ENCODE measurements at places on chromosomes 5 and 9.

DNA sequence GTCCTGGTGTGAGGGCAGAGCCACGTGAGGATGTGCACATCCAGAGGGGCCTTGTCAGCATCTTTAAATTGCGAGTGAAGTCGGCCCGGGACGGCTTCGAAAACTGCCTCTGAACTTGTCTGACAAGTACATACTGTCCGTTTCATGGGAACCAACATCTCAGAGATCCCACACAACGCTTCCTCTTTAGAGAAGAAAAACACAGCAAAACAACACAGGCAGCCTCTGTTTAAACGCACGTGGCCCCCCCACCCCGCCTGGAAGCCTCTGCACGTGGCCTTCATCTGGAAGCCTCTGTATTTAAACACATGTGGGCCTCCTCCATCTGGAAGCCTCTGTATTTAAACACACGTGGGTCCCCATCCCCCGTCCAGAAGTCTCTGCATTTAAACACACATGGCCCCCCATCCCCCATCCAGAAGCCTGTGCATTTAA, 29.2 kb downstream of the CEP72 start:
- DNase-seq = no peak

DNA sequence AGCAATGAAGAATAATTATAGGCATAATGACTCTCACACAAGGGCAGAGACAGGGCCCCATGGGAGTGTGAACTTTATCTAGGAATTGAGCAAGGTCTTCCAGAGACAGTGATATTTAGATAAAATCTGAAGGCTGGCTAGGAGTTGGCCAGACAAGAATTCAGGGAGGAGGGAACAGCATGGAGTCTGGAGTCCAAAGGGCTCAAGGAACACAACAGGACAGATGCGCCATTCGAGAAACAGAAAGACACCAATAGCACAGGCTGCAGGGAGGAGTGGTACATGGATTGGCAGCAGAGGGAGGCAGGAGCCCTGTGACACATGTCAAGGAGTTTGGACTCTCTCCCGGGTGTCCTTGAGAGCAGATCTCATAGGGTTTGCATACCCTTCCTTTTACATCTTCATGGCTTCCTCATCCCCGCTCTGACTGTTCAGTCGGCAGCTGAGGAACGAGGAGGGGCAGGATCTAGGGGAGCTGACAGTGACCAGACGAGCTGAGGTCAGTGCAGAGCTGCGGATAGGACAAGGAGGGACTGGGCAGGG, 64.0 kb upstream of the XPA start:
- DNase-seq = no peak

- no peak for DNase-seq
These were observed 120.9 kb upstream of the TARS1 start for GRCh38 chr5:33319841-33320240.

GRCh38 chr9:86667307-86667706, 280.0 kb downstream of the GAS1 start:
- DNase-seq = no peak

GRCh38 chr9:134518004-134518606, 123.5 kb upstream of the COL5A1 start:
- no peak for DNase-seq

DNA sequence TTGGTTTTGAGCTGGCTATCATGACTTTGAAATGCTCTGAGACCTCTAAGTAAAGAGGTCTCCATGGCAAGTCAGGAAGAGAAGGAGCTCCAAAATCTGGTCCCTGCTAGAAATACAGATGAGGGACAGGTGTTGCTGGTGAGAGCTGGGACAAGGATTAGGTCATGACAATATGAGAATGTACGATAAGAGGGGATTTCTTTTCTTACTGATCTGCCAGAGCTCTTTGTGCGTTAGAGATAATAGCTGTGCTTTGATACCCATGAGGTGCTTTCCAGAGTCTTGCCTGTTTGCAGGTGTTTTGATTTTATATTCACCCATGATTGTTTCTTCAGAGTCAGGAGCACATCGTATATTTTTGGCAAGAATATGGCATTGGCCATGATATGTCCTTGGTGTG, 56.5 kb downstream of the ANKRD33B start:
- DNase-seq = no peak

DNA sequence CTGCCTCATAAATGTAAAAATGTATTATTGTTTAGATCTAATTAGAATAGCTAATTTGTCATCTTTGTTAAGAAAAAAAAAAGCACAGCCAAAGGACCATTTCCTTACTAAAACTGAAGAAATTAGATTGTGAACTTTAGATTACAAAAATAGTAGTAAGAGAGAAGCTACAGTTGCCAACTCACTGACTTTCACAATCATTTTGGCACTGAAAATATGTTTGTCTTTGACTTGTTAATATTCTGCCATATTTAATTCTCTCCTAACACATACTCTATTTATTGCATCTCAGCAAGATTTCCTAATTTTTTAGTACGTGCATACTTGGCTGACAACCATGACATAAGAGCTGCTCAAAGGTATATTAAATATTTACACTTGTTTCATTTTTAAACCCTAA, 297.1 kb downstream of the TUSC1 start:
- DNase-seq = no peak

DNA sequence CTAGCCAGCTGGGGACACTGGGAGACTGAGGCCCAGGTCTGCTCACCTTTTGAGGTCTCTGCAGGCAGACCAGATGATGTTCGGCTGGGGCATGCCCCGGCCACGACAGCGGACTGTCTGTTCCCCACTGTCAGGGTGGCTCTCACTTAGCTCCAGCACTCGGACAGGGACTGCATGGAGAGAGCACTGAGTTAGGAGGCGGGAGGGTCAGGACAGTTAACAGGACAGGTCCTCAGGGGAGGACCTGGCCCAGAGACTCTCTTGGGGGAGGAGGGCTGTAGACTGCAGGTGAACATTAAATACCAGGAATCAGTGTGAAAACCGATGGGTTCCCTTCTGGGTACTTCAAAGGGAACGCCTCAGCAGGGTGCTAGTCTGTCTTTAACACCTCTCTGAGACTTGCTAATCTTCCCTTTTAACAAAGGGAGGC, 25.1 kb downstream of the PDGFRB start:
- DNase-seq = no peak

DNA sequence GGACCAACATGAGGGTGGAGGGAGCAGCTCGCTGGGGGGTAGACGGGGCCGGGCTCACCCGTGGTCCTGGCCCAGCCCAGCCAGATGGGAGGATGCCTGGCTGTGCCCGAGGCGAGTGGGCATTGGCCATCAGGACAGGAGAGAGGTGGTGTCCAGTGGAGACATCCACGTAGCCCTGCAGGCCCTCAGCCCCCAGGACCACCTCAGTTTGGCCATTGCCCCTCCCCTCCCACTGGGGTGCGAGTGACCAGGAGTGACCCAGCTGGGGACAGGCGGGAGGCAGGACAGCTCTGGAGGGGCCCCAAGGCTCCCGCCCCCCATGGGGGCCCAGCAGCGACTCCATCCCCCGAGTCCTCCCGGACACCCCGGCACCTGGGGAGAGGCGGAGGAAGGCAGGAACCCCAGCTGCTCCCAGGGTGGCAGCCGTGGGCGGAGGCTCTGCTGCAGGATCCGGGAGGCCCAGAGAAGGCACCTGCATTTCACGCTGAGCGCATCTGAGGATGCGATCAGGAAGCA, 8.3 kb downstream of the NOXA1 start:
- no peak for DNase-seq

DNA sequence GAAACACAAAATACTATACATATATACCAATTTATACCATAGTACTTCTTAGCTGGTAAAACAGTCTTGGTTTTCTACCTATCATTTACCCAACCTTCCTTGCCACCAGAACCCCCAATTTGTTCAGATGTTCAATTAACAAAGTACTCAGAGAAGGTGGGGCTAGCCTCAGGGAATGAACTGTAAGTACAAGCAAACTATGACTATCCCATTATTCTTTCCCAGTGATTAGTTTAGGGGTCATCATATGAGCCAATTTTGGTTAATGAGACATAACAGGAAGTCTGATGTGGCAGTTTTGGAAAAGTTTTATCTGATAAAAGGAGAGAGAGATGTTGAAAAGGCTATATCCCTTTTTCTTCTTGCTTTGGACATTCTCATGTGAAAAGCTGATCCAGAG, 125.8 kb downstream of the DTWD2 start:
- no peak for DNase-seq

GRCh38 chr5:10844016-10844415, 83.0 kb upstream of the DAP start:
- no peak for DNase-seq

DNA sequence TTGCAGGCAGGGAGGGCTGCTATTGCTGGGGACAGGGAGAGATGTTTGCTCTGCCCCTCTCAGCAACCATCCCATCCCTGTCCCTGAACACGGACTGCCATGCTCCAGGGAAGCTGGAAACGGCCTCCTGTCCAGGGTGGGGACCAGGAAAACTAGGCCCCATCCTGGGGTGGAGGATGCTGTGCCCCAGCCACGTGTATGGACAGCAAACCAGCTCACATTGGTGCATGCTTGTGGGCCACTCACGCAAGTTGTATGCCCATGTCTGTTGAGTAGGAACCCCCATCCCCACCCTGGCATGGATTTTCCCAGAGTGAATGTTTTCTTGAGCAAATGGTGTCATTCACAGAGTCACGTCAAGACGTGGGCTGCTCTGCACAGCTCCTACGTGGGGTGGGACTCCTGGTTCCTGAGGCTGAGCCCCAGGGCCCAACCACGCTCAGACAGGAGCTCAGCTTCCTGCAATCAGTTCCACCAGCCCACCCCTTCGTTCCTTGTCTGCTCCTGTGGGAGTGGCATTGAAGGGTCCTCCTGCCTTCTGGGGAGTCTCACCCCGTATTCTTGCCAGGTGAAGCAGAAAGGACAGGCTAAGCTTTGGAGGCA, 4.6 kb downstream of the UNC5A start:
- DNase-seq = no peak

DNA sequence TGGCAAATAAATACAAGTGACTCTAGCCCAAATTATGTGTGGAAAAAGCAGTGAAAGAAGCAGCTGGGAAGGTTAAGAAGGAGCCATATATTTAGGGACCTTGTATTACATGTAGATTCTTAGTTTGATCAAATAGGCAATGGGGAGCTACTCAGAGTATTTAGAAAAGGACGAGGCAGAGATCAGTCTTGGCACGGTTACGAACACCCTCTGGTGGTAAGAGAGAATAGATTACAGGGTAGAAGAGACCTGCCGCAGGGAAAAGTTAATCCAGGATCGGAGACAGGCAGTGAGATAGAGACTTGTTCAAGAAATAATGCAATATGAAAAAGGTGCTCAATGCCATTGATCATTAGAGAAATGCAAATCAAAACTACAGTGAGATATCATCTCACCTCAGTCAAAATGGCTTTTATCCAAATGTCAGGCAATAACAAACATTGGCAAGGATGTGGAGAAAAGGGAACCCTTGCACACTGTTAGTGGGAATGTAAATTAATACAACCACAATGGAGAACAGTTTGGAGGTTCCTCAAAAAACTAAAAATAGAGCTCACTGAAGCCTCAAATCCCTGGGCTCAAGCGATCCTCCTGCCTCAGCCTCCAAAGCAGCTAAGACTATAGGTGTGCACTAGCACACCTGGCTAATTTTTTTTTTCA, 12.0 kb downstream of the INIP start:
- DNase-seq = peak; percentile 11

DNA sequence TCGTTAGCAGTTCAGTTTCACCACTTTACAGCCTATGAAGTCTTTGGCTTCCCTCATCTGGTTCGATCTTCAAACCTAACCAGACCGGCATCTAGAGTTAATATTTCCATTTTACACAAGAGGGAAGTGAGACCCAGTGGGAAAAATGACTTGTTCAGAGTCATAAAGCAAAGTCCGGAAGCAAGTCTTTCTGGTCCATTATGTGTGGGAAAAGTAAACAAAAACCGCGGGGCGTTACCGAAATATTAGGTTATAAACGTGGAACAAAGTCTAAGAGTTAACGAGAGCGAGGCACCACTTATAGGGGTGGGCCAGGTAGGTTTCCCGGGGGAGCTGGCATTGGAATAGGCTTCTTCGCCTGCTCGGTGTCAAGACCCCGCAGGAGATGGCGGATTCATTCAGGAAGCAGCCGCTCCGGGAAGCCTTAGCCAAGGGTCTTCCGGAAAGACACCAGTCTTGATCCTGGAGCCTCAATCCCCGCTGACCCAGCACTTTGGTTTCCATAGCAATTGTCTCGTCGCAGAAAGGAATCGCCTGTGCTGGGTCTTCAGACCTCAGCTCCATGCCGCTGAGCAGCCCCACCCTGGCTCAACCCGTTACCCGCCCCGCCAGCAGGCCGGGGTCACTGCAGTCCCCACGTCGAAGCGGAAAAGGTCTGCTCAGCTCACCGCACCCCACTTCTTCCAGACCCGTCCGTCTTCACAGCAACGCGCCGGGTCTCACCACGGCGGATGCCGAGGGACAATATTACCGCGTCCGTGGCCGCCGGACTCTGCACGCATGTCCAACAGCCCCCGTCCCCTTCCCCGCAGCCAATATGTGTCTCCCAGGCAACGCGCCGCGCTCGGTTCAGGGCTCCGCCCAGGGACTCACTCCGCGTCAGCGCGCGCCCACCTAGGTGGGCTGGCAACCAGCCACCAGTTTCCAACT, at the start of gene C5orf52:
TSS of gene C5orf52 (plus strand) at position 872 of the 930 bp plus-strand sequence. CDS start 82 bp downstream, outside the sequence.
- peak; percentile 11 for DNase-seq

- no peak for DNase-seq
These were observed 129.3 kb downstream of the EFNA5 start for GRCh38 chr5:107541400-107541799.

- DNase-seq = no peak
These were observed 483.5 kb downstream of the SPOCK1 start for GRCh38 chr5:137015540-137016116.

DNA sequence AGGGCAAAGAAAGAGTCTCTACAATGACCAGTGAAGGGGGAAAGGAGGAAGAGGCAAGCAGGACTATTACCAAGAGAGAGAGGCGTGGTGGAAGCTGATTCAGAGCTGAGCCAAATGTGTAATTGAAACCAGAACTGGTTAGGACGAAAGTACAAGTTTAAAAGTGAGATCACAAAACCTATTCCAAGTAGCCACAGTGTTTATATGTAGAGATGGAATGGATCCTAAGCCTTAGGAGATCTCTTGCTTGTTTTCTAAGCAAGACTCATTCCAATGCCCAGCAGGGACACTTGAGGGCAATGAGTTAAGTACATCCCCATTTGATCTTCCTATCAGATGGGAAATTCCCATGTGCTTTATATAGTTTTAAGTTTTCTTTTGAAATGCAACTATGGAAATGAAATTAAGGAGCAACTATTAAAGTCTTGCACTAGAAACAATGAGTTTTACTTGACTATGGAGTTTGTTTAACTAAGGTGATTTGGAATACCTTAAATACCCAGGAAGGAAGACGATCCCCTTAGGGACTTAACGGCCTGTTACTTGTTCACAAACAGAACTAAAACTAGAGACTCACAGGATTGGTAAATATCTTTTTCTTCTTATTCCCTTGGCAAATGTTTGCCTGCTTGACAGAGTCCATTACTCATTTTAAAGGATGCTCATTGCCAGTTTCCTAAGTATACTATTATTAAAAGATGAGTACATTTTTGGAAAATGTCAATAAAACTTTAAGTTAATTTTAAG, 51.1 kb upstream of the SNX2 start:
- no peak for DNase-seq

- no peak for DNase-seq
These were observed 488 bp upstream of the MCTP1 start for GRCh38 chr5:95285409-95285755.
